K562 (cell line): ENCODE measurements at places on chromosomes 4 and X. TPM values are rescaled to one million over a fixed set of nuclear protein-coding genes. Genes with fewer than 3 reads are reported as not detected.

The CT47A1 gene
- 0.80 and 2.7 TPM in 2 replicates for total RNA-seq

The KLKB1 gene
- not detected in 2 replicates for total RNA-seq

The PPEF1 gene
- total RNA-seq = not detected in 2 replicates

The AKAP4 gene
- 0.11 and 0.16 TPM in 2 replicates for total RNA-seq

The SPP1 gene
- total RNA-seq = 0.64 and 0.81 TPM in 2 replicates

The PAGE4 gene
- 1.1 and 1.3 TPM in 2 replicates for total RNA-seq

The AFF2 gene
- 0.07 and 0.09 TPM in 2 replicates for total RNA-seq

The ETNPPL gene
- not detected in 2 replicates for total RNA-seq

The ATP6AP2 gene
- total RNA-seq = 38.7 and 50.1 TPM in 2 replicates

The GRID2 gene
- not detected in 2 replicates for total RNA-seq

The TBC1D8B gene
- total RNA-seq = 0.07 and 0.16 TPM in 2 replicates

The SEC31A gene
- total RNA-seq = 173 and 174 TPM in 2 replicates

The ACOT9 gene
- 35.3 and 38.6 TPM in 2 replicates for total RNA-seq

The USP17L17 gene
- total RNA-seq = not detected in 2 replicates

The PABPC4L gene
- 0.53 and 0.63 TPM in 2 replicates for total RNA-seq

The WNK3 gene
- total RNA-seq = 0.02 and 0.11 TPM in 2 replicates

The TLR1 gene
- 0.25 and 0.29 TPM in 2 replicates for total RNA-seq

GRCh38 chrX:10356979-10357378 lies 200.2 kb downstream of the CLCN4 start:
- DNase-seq = no peak

DNA sequence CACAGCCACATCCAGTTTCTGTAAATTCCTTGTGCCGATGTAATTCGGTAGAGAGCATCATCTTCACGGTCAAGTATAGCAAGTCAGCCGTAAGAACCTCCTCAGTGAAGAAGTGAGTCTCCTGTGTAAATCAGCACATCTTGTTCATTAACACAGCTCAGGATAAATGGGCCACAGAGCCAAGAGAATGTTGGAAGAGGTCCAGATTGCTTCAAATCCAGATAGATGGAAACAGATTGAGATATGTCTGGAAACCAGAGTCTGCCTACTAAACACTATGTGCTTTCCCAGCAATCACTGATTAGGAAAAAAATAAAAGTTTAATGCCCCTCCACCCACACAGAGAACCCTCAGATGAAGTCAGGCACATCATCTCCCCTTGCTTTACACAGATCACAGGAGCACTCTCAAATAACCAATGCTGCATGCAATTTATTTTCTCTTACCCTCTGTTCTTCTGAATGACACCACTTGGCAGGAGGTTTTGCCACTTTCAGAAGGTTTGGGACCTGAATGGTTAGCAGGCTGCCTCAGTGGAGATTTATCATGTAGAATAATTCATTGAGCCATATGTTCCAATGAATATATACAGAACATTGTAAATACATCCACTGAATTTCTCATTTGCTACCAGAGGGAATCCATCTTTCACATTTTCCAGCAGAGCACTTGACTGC lies 357.7 kb downstream of the C4orf33 start:
- no peak for DNase-seq

GRCh38 chr4:10160281-10160856 lies 43.8 kb upstream of the WDR1 start:
- DNase-seq = peak; percentile 51

- DNase-seq = no peak
These were observed 34.7 kb downstream of the NHS start for GRCh38 chrX:17409566-17410290.

DNA sequence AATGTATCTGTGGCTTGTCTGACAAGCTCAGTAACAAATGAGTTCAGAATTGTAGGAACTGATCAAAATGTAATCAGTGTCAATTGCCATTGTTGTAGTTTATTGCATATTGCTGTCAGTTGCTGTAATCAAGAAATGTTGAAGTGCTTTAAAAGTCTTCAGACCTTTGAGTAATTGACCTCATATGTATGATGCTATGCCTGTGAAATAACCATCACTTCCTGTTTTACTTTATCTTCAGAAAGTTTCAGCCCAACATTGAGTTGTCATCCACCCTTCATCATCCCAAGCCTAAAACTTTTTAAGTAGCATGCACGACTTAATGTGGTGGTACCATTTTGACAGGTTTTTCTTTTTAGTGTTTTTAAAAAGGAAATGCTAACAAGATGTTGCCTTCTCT lies 212.4 kb downstream of the ARHGAP10 start:
- DNase-seq = no peak

GRCh38 chr4:140049024-140049848 lies 104.7 kb downstream of the MAML3 start:
- no peak for DNase-seq

DNA sequence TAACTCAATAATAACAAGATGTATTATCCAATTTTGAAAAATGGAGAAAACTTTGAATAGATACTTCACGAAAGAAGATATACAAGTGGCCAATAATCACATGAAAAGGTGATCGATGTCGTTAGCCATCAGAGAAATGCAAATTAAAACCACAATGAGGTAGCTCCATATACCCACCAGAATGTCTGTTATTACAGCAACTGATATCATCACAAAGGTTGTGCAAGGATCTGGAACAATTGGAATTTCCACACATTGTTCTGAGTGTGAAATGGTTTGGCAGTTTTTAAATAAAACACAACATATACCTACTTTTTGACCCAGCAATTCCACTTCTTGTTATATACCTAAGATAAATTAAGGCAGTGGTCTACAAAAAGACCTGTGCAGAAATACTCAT lies 71.7 kb downstream of the IRS4 start:
- no peak for DNase-seq

- no peak for DNase-seq
These were observed 70.9 kb downstream of the APBB2 start for GRCh38 chr4:41143311-41144039.

GRCh38 chr4:152063621-152064240 lies 302.9 kb upstream of the GATB start:
- peak; percentile 6 for DNase-seq

GRCh38 chr4:118086344-118086743 lies 52.1 kb downstream of the NDST3 start:
- DNase-seq = no peak

DNA sequence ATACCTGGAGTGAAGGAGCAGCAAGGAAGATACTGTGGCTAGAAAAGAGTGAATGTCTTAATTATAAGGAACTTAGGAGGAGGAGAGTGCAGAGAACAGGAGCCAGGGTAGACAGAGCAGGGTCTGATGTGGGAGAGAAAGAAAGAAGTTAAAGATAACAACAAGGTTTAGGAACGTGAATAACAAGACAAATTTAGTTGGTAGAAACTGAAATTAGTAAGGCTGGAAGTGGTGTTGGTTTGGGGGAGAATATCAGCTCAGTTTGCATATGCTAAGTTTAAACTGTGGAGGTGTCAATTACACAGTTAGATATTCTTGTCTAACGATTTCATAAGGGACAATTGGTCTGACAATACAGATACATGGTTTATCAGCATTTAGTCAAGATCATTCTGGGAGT lies 1123.7 kb upstream of the PABPC4L start:
- no peak for DNase-seq

- DNase-seq = no peak
These were observed 94.6 kb upstream of the RPS6KA3 start for GRCh38 chrX:20361081-20361889.

GRCh38 chr4:85717351-85717750 lies 242.4 kb downstream of the ARHGAP24 start:
- no peak for DNase-seq

DNA sequence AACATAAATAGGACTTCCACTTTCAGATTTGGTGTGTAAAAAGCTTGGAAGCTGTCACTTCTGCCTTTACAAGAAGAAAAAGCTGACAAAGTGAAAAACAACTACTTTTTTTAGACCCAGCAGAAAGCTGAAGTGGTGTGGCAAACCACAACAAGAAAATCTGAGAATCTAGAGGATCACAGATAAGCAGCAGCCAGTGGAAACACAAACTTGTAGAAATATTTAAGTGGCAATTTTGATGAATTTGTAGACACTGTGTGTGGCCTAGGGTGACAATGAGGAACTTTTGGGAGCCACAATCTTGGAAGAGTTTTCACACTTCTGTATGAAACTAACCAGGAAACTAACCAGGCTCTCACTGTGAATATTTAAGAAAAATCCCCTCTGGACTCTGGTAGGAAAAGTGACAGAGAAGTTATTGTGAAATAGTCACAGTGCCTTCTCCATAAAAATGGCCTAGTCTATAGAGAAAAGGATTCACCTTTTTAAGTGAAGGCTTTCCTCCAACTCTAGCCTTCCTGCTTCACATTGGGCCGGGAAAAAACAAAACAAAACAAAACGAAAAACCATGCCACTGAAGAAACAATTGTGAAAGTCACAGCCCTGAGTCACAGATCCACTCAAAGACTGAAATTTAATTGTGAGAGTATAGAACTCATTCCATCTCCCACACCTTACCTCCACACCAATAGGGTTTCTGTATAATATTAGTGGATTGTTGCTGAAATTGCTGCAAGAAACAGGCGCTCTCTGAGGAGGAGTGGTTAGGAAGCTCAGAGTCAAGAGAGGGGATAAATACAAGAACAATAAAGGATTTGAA lies 26.7 kb upstream of the GUCY1A1 start:
- DNase-seq = no peak

DNA sequence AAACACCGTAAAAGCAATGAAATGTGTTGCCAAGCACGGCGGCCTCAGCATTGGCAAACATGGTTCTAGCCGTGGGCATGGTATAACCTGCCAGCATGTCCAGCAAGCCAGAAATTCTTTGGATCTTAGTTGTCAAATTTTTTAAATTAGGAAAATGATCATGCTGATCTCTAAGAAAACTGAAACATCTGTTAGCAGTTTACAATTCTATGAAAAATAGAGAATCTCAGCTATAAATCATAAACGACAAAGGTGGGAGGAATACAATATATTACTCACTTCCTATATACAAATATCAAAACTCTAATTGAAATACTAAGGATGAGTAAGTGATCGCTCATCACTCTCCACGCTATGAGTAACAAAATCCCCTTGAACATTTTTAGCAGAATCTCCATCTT lies 130.3 kb downstream of the ADGRA3 start:
- DNase-seq = no peak

DNA sequence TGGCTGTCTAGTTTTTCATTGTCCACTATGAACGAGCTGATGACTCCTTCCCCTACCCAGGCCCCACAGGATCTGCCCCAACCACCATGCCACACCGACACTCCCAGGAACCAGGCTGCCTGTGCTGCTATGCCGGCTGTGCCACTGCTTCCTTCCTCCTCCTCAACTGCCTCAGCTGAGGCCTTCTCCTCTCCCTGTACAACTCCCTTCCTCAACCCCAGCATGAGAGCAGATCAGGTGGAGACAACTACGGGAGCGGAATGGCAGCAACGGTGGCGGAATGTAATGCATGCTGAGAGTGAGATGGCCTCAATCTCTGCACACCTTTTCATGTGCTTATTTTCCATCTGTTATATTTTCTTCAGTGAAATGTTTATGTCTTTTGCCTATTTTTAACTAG lies 76.3 kb upstream of the ASB12 start:
- DNase-seq = no peak

DNA sequence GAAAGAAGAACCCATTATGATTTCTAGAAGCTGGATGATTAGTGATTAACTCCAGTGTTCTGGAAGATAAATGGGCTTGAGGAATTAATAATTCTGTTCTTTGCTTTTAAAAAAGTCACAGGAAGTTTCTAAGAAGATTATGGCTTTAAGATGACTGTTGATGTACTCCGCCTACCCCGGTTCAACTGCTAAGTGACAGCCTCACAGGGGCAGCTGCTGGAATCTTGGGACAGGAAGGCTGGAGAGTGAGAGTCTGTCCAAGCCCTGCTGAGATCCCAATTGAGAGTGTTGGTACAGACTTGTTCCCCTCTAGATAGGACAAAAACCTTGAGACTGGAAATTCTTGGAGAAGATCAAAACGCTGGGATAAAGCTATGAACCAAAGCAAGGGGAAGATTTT lies 37.3 kb downstream of the NPY1R start:
- DNase-seq = no peak

DNA sequence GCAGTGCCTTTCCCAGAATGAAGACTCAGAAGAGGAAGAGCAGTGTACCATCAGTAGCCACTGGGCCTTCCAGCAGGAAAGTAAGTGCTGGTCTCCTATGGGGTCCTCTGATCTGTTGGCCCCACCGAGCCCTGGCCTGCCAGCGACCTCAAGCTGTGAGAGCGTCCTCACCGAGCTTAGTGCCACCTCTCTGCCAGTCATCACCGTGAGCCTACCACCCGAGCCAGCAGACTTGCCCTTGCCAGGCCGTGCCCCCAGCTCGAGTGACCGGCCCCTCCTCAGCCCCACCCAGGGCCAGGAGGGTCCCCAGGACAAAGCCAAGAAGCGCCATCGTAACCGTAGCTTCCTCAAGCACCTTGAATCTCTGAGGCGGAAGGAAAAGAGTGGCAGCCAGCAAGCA lies 69.7 kb downstream of the STARD8 start:
- no peak for DNase-seq
